ENCODE measurements at places on chromosomes 2 and 18.

GRCh38 chr2:176470713-176471112, 201.5 kb downstream of the MTX2 start:
- no peak for DNase-seq

GRCh38 chr2:233480490-233481202, 85.9 kb downstream of the USP40 start:
- no peak for DNase-seq

GRCh38 chr2:73859721-73860586, 31.2 kb downstream of the STAMBP start:
- peak; percentile 31 for DNase-seq

GRCh38 chr2:222837643-222838056, 23.2 kb upstream of the ACSL3 start:
- no peak for DNase-seq

DNA sequence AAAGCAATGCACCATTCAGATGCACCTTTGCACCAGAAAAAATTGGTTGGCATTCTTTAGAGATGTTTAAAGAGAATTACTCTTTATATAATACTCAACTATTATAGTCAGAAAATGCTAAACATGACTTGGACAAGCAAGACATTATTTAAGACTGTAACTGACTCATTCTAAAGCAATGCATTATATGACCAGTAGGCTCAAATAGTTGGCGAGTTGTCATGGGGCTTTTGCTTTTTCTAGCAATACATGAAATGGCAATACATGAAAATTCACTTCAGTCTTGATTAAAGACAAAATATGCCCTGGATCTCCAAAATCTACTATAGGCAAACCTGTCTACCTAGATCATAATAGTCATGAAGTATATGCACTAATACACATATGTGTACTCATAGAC, 216.9 kb upstream of the VWC2L start:
- peak; percentile 4 for DNase-seq

GRCh38 chr2:237535385-237536082, 30.8 kb upstream of the PRLH start:
- no peak for DNase-seq

DNA sequence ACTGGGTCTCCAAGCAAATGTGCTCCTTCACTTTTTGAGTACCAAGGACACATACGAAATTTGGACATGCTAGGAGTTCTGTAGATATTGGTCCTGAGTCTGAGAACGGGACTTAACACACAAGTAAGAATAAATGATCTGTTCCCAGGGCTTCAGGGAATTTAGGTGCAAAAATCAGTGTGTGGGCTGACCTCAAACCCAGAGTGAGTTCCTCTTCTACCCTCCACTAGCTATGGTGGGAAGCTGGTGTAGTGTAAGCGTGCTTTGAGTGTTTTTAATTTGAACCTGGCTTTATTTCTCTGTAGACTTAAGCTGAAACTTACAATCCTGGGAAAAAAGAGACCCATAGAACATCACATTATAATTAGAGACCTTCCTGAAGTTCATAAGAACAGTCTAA, 50.5 kb downstream of the MYO3B start:
- DNase-seq: no peak

DNA sequence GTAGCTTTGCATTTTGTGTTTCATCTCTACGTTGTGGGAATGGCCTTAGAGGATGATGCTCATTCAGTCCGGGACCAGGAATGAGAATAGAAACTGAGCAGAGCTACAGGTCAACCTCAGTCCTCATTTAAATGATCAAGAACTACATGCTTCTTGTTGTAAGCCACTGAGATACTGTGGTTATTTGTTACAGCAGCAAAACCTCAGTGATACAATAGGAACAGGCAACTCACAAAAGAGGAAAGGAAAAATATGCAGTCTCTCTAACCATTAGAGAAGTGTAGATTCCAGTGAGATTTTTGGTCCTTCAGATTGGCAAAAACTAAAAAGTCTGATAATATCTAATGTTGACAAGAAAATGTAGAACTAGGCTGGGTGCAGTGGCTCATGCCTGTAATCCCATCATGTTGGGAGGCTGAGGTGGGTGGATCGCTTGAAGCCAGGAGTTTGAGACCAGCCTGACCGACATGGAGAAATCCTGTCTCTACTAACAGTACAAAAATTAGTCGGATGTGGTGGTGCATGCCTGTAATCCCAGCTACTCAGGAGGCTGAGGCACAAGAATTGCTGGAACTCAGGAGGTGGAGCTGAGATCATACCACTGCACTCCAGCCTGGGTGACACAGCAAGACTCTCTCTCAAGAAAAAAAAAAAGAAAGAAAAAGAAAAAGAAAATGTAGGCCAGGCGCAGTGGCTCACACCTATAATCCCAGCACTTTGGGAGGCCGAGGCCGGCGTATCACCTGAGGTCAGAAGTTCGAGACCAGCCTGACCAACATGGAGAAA, 13.3 kb downstream of the CHCHD5 start:
- no peak for DNase-seq

DNA sequence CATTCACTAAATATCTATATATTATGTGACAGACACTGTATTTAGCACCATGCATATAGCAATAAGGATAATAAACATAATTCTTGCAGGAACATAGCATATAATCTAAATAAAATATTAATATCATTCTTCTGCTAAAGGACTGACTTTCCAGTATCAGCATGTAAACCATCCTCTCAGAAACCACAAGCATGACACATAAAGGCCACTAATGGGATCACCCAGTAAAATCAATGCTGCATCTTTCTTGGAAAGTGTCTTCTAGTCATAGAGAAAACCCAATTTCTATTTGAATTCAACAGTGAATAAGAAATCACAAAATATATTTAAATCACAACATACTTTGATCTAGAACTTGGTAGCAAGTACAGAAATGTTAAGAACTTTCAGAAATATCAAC, 5.8 kb upstream of the LRP1B start:
- DNase-seq: no peak

GRCh38 chr18:8177330-8178016, 431.8 kb upstream of the RAB12 start:
- DNase-seq: no peak

DNA sequence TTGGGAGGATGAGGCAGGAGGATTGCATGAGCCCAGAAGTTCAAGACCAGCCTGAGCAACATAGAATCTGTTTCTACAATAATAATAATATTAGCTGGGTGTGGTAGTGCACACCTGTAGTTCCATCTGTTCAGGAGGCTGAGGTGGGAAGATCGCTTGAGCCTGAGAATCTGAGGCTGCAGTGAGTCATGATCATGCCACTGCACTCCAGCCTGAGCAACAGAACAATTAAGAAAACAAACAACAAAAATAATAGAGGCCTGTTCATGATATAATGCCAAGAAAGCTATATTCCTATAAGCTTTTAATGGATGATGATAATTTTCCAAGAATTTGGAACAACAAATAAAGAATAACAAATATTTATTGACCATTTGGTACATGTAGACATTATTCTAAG, 6.9 kb upstream of the CCBE1 start:
- DNase-seq: no peak

- DNase-seq: no peak
These were observed 2083.1 kb upstream of the PIK3C3 start for GRCh38 chr18:39871961-39872360.

GRCh38 chr2:113879457-113879856, 10.4 kb upstream of the ACTR3 start:
- no peak for DNase-seq

- peak; percentile 48 for DNase-seq
These were observed 1.5 kb downstream of the EFR3B start for GRCh38 chr2:25043241-25043867.

- DNase-seq: no peak
These were observed 546.7 kb upstream of the ID2 start for GRCh38 chr2:8134985-8135682.
